Activated T-cell treated with anti-CD3 and anti-CD28 coated beads, Interleukin-2, amount 50 U/mL, for 4 hours (primary cell): ENCODE measurements at places on chromosomes 7 and 10.

GRCh38 chr10:103814626-103815370 lies 40.6 kb downstream of the SH3PXD2A start:
- DNase-seq, result no peak

DNA sequence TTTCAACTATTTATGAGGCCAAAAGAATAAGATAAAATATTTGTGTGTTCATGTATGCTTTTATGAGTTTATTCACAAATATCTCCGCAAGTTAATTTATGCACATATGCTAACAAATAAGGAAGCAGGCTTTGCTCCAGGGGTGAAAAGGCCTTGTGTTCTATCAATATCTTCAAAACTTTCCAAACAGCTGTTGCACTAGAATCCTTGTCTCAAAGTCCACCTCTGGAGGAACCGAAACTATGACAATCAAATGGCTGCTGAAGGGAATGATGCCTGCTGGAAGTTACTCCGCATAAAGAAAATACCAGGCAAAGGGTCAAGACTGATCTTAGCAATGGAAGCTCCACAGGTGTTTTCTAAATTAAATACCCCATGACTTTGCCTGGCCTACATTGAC lies 145.0 kb upstream of the GHITM start:
- DNase-seq, result no peak

GRCh38 chr7:41316410-41316809 lies 386.5 kb downstream of the INHBA start:
- DNase-seq, result no peak

DNA sequence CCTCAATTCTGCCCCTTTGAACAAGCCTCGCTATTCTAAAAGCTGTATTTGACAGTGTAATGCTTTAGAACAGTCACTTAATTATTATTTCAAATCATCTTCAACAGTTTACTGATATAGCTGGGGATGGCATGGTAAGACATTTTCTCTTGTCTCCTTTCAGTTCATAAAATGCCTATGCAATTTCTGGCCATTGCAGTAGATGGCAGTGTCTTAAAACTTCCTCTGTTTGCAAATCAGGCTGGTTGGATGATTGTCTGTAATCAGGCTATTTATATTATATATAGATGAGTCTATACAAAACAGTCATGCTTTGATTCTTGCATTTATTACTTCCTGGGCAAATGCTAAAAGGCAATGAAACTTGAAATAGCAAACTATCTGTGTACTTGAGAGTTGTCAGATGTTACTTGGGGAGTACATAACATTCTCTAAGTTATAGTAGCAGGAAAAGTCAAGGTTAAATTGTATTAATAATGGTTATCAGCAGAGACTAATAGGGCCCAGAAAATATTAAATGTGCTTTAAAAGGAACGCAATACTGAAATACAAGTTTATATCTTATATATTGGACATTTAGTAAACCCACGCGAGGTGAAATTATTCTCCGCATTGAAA lies 55.5 kb upstream of the LHFPL3 start:
- no peak for DNase-seq

GRCh38 chr7:83947260-83947659 lies 247.3 kb downstream of the SEMA3A start:
- DNase-seq, result no peak

DNA sequence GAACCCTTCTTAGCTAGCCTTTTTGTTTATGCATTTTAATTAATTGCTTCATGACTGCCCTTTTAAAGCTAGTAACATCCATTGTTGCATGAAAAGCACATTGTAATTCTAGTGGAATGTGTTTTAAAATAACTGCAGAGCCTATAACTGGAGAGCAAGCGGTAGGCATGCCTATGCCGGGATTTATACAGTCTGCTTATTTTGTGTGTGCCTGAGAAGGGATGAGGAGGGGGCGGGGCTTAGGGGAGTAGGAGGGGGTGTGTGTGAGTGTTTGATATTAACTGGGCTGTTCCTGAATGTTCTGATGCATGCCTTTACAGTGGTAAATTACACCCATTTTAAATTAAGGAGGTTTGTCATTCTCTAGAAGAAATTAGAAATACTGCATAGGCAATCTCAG lies 208.1 kb downstream of the TCF7L2 start:
- DNase-seq, result no peak

DNA sequence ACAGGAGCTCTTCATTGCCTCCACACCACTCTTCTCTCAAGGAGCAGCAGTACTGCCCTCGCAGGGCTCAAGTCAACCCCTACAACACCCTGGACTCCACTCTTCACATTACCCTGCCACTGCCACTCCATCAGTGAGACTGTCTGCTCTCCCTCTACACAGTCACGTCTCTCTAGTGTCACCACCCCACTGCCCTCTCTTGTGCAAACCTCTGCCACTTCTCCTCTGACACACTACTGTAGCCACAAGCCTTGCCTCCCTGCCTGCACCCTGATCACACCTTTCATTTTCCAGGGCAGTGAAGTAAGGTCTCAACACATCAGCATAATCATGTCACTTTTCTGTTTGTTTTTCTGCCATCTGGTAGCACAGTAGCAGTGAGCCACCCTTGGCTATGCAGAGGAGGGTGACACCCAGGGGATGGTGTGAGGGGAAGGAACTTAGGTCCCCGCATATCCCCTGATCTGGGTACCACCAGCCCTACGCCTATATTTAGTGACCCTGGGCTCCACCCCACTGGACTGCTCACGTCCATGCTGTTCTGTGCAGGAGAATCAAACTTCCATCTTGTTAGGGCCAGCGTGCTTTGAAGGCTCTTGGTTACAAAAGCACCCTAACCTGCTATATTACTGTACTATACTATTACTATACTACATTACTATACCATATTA lies 1.6 kb downstream of the C10orf143 start:
- no peak for DNase-seq

DNA sequence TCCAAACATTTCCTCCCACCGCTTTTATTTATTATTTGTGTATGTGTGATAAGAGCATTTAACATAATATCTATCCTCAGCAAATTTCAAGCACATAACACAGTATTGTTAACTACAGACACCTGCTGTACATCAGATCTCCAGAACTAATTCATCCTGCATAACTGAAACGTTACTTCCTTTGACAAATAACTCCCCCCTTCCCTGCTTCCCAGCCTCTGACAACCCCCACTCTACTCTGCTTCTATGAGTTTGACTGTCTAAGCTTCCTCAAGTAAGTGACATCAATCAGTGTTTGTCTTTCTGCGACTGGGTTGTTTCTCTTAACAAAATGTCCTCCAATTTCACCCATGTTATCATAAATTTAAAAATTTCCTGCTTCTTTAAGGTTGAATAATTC lies 22.1 kb downstream of the C10orf71 start:
- DNase-seq, result no peak

DNA sequence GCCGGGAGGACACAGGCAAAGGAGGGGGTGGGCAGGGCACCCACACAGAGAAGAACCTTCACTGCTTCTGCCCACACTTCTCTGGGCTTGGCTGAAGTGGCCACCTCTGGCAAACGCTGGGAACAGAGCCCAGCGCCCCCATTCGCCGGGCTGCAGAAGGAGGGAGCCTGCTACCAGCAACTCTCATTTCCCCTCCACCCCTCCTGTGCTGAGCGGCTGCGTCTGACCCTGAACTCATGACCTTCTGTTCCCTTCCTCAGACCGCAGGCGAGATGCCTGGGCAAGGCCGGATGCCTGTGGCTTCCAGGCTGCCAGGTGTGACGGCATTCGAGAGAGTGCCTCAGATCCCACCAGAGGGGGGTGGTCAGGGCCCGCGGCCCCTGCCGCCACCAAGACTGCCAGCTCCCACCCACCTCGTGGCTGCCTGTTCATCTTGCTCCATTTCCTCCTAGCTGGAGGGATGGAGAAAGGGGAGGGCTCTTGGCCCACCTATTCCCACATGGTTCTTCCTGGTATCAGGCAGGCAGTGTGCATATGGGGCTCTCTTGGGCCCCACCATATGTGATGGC lies 19.8 kb downstream of the DNAJB12 start:
- peak; percentile 63 for DNase-seq

DNA sequence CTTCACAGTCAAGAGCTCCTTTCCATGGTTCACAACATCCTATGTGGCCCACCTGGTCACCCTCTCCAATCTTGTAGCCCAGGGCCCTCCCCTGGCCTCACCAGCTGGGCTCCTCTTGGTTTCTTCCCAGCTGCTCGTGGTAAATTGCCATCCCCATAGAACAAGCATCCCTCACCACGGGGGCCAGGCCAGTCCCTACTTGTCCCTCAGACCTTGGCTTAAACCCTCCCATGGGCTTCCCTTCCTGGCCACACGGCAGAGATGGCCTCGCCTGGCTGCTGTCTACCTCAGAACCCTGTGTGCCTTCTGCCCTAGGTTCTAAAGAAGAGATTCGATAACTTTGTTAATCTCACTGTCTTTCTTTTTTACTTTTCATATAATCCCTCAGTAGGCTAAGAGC lies 153.3 kb upstream of the TCERG1L start:
- no peak for DNase-seq

- DNase-seq, result no peak
Observed at GRCh38 chr7:102892631-102893278, 20.0 kb upstream of the LRRC17 start.

- DNase-seq, result no peak
Observed at GRCh38 chr10:131630772-131631258, 270.0 kb upstream of the PPP2R2D start.

- no peak for DNase-seq
Observed at GRCh38 chr7:17371671-17372524, 73.4 kb downstream of the AHR start.

GRCh38 chr10:133391761-133392518 lies 2.0 kb upstream of the MTG1 start:
- no peak for DNase-seq

DNA sequence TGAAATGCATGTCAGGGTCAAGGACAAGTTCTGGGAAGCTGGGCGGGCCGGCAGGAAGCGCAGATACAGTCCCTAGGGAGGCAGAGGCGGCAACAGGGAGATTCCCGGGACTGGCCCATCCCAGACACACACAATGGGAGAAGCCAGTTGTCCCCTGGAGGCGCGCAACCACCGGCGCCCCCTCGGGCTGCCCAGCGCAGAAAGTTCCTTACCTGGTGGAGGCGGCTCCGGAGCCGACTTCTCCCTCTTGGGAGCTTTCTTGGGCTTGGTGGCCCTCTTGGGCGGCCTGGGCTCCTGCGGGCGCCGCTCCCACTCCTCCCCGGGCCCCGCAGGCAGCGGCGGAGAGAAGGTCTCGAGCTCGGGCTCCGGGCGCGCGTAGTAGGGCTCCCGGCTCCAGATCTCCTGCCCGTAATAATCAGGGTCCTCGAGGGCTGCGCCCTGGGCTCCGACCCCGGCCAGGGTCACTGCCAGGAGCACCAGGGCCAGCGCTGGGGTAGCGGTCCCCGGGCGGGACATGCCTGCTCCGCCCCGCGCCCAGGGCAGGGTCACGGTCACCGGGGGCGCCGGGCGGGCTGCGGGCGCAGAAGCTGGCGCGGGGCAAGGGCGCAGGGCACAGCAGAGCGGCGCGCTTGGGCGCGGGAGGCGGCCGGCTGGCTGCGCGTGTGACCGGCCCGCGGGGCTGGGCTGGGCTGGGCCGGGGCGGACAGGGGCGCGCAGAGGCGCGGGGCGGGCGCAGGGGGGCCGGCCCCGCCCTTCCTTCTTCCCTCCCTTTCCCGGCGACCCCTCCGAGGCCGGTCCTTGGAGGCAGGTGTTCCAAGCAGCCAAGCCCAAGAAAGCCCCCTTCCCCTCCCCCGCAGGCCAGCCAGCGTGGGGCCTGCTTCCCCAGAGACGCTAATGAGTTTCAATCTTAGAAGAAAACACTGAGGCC lies at the start of gene CPXM2:
CPXM2 (minus strand) TSS at position 664 of the 928 bp plus-strand sequence; CDS start at position 516, 148 bp downstream.
- DNase-seq, result no peak

- no peak for DNase-seq
Observed at GRCh38 chr10:89887406-89887805, 186.0 kb downstream of the KIF20B start.

DNA sequence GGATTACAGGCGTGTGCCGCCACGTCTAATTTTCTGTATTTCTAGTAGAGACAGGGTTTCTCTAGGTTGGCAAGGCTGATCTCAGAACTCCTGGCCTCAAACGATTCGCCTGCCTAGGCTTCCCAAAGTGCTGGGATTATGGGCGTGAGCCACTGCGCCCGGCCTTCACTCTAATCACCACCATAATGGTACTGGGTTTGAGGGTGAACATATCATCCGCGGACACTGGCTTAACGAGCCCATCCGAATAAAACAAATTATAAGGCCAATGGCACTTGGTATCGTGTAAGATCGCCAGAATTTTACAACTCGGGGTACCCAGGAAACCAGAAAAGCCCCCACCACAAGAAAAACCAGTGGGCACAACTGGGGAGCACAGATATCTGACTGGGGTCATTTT lies 580 bp downstream of the FAM200A start:
- DNase-seq, result no peak

- no peak for DNase-seq
Observed at GRCh38 chr7:156897673-156898072, 4.7 kb upstream of the LMBR1 start.

GRCh38 chr7:100353685-100354330 lies 4.1 kb upstream of the PILRB start:
- peak; percentile 42 for DNase-seq

DNA sequence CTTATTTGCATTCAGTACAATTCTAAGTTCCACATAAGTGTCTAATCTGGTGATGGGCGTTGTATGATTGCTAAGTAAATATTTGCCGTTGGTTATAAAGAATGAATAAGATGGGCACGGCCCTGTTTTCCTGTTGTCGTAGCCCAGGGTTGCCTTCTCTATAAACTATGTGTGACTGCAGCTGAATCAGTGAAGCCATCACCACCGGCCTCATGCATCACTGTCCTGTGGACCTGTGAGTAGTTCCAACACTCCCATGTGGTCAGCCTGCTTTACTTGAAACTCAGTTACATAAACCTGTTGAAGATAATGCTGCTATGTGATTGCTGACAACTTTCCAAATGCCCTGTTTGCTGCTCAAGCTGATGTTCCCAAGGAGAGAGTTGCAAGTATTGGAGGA lies 21.6 kb upstream of the KLF6 start:
- DNase-seq, result no peak

DNA sequence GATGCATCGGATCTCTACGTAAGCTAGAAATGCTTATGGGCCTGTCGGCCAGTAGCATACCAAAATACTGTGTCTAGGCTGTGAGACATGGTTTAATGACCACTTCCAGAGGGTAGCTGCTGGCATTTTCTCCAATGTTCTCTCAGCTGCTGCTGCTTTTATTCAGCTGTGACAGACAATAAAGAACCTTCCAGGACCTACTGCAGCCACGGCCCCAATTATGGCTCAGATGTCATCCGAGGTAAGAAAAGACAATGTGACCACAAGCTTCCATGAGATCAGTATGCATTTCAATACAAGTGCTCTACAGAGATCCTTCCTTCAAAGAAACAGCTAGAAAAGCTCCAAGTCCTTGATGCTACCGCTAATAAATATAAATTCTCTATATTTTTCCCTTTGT lies 256.2 kb downstream of the SDHAF3 start:
- DNase-seq, result no peak

- no peak for DNase-seq
Observed at GRCh38 chr10:35745617-35746403, 103.7 kb upstream of the FZD8 start.
